ENCODE measurements at places on chromosomes 6 and 20.

DNA sequence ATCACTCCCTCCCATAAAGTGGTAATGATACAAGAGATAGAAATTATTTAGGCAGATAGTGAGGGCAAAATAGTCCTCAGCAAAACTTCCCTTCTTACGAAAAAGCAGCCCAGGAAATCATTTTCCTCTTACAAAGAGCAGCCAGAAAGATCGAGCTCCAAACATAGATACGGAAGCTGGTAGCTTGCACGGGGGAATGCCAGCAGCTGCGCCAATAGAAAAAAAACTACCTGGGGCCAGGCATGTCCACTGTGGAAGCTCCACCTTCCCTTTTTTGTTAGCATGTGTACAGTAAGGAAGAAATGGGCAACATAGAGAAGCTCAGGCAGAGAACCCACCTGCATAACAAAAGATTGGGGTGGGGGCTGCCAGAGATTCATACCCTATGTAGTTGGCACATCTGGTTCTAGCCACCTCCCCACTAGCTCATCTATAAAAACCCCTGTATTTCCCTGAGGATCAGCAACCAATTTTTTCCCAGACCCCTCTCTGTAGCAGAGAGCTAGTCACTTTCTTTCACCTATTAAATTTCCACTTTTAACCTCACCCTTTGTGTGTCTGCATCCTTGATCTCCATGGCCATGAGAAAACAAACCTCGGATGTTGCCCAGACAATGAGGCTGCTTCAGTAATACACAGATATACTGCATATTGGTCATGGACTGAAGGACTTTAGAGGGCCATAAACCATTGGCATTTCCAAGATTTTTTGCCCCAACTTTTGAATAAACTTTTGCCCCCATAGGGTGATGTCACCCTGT, 52.1 kb downstream of the SOD2 start:
- DNase-seq: no peak

- no peak for DNase-seq
Observed at GRCh38 chr20:52103913-52104545, 87.5 kb downstream of the ZFP64 start.

DNA sequence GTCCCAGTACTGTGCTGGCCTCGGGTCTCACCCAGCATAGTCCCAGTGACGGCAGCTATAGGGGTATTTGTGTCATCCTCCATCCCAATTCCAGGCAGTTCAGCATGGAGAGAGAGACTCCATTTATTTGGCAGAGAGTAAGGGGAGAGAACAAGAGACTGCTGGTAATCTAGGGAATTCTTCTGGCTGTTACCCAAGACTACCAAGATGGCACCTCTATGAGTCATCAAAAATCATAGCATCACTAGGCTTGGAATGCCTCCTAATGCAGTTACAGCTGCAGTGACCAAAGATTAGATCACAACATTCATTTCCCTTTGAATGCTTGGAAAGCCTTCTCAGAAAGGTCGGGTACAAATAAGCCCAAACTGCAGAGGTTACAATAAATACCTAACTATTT, 660.4 kb upstream of the FLRT3 start:
- DNase-seq: no peak

DNA sequence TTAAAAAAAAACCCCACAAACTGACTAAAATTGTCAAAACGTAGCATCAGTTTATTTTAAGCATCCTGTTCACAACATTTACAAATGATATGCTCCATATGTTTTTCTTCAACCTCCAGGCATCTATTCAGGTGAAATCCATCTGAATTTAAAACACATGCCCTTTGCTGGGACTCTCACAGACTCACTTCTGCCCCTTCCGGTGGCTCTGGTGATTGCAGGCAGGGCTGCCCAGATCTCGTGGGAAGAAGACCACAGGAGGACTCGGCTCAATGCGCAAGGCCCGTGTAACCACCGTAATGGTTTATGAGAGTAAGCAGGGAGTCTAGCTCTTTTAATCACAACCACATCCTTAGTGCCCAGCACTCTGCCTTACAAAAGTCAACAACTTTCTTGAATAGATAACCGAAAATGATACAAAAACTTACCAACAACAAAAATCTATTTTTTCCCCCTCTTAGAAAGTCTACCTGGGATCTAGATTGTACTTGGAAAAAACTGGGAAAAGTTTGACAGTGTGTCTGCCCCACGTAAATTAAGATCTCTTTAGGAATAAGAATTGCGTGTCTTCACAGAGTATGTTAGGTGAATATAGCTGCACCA, 139.1 kb downstream of the KIF16B start:
- DNase-seq: no peak

DNA sequence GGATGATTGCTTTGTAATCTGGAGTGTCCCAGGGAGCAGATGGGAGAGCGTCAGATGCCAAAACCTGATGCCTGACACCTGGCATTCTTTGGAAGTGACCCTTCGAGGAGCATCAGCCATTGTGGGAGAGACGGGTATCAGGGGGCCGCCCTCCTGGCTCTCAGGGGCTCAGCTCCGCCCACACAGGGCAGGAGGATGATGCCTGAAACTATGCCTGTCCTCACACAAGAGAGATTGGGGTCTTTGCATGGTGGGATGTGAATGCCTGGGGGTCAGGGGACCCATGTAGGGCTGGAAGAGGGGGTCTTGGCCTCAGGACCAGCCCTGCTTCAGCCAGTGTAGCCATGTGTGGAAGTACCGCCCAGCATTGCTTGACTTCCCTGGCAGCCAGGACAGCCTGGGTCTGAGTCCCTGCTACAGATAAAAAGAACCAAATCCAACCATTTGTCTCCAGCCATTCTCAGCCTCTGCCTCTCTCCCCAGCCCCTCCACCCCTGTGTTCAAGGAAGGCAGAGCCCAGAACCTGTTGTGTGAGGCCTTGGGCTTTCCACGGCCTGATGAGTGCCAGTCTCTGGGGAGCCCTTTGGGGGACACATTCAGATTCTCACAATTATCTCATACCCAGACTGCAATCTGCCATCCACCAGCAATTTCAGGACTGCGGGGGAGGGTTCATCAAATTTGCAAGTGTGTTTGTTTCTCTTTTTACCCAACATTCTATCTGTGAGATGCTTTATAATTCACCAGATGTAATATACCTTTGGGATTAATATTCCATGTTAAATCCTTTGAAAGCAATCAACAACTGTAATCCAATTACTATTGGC, 371.2 kb downstream of the PREX1 start:
- no peak for DNase-seq

DNA sequence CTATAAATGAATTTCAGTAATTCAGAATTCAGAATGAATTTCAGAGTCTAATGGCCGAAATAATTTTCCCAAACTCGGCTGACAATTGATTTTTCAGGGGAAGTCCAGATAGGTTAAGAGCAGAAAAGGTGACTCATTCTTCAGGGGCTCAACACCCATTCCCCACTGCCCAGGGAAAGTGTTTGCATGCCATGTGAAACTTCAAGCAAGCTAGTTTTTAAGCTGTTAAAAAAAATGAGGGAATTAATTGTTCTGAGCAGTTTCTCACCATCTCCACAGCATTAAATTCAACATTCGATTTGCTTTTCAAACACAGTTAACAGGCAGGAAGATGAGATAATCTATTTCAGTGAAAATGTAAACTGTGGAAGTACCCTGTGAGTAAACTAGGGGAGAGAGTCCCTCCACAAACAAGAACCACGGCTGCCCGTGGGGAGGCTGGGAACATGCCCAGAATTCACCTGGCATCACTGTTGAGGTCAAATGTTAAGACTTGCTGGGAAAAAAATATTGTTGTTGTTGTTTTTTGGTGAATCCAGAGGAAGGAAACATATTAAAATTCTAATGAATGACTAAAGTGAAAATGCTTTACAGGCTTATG, 650.8 kb upstream of the AGPAT4 start:
- no peak for DNase-seq

GRCh38 chr6:26029857-26030653, 57.2 kb upstream of the HFE start:
- no peak for DNase-seq

DNA sequence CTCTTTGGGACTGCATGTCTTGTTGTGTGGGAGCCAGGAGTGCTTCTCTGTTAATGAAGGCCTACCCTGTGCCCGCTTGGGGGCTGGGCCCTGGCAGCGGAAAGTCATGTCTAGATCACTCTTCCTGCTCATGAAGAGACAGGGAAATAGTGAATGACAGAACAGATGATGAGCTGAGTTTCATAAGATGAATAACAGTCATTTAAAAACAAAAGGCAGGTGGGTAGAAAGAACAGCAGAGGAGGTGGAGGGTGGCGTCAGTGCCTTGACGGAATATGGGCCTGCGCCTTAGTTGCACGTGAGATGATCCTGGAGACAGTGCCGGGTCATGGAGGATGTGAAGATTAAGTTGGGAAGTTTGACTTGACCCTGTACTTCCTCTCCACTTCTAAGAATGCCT, 85.5 kb downstream of the ARID1B start:
- DNase-seq: peak; percentile 26

DNA sequence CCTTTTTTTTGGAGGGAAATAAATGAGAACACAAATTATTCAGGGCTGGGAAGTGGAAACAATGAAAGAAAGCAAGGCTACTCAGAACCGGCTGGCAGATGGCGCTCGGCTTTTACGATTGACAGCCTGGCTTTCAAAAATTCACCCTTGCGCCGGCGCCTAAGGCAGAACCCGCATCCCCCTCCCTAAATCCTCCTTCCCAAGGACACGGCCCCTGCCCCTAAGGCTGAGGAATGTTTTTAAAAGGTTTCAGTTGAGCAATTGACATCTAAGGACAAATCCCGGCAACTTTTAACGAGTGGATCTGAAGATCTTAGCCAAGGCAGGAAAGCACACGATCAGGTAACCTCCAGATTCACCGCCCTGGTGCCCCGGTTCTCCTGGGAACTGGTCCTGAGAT, 16.3 kb downstream of the GNAS start:
- DNase-seq: no peak

DNA sequence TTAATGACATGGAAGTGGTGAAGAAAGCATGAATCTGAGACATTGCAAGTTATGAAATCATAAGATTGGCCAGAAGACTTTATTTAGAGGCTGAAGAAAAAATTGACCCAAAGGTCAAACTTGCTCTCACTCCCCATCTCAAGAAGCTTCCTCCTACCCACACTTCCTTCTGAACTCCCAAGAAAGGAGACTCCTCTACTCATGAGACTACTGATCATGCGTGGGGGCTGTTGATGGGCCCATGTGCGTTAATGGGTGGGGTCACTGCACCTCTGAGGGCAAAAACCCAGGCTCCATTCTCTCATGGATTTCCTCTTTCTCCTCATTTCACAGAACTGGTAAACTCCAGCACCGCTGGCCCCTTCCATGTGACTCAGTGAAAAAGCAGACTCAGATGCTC, 470.6 kb upstream of the ARID1B start:
- DNase-seq: no peak

- no peak for DNase-seq
Observed at GRCh38 chr6:16137451-16137801, 8.5 kb downstream of the MYLIP start.

DNA sequence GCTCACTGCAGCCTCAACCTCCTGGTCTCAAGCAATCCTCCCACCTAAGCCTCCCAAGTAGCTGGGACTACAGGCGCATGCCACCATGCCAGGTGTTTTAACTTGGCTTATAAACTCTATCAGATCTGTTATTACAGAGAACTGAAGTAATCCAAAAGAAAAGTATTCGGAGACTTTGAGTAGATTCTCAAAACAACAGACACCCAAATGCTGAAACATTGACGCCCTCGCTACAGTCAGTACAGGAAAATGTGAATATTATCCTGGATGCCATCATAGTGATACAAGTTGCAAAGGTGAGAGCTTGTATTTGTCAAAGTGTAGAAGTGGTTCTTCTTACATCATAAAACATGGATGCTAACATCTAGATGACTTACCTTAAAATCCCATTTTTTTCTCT, 108.7 kb upstream of the EDN1 start:
- no peak for DNase-seq

- no peak for DNase-seq
Observed at GRCh38 chr6:17472653-17473183, 79.3 kb downstream of the CAP2 start.

DNA sequence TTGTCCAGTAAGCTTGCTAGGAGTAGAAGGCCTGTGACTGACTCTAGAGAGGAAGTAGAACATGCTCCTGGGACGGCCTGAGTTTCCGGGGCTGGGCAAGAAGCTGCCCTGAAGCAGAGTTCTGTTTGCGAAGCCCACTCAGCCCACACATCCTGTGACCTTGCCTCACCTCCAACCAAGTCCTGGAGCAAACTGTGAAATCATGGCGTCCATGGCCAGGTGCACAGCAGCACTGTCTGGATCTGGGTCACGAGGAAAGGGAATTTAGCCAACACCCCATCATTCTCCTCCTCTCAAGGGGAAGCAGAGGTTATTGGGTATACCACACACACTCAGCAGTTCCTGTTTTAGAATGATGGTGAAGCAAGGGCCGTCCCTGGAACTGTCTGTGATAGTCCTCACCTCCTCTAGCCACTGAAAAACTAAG, 87.5 kb downstream of the CRYBG1 start:
- DNase-seq: no peak

DNA sequence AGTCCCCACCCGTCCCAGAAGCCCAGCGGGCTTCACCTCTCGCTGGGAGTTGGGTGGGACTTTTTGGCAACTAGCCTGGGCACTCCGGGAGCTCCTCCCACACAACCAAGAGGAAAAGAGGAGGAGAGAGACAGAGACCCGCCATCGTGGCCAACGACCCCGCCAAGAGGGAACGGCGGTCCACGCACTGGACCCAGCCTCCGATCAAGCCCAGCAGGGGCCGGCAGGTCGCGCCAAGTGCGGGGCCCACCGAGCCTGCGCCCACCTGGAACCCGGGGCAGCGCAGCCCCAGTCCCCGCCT, 3.0 kb upstream of the TMEM14C start:
- no peak for DNase-seq

DNA sequence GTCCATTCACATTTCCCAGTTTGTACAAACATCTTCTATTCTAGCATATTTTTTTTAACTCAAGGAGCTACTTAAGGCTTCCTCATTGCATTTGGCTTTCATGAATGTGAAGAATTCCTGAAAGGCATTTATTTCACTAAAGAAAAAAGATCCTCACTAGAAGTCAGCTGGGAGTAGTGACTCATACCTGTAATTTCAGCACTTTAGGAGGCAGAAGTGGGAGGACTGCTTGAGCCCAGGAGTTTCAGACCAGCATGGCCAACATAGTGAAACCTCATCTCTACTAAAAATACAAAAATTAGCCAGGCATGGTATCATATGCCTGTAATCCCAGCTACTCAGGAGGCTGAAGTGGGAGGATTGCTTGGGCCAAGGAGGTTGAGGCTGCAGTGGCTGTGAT, 30.9 kb upstream of the XRN2 start:
- DNase-seq: no peak

GRCh38 chr6:12189661-12190060, 100.5 kb upstream of the EDN1 start:
- DNase-seq: no peak

DNA sequence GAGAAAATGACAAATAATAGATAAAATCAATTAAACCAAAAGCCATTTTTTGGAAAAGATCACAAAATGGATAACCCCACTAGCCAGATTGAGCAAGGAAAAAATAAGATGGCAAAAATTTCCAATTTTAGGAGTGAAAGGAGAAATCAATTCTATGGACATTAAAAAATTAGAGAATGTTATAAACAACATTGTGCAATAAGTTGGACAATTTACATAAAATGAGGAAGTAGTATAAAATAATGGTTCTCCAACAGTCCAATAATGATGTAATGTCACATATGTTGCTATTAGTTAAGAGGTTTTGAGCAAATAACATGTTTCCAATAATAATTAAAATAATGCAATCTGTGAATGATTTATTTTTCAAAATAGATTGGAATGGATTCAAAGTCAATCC, 3.1 kb upstream of the SNAP91 start:
- no peak for DNase-seq

- no peak for DNase-seq
Observed at GRCh38 chr20:7123457-7123856, 356.0 kb downstream of the BMP2 start.
